Endothelial cell (in vitro differentiated cells): ENCODE measurements at places on chromosomes 4 and X.

DNA sequence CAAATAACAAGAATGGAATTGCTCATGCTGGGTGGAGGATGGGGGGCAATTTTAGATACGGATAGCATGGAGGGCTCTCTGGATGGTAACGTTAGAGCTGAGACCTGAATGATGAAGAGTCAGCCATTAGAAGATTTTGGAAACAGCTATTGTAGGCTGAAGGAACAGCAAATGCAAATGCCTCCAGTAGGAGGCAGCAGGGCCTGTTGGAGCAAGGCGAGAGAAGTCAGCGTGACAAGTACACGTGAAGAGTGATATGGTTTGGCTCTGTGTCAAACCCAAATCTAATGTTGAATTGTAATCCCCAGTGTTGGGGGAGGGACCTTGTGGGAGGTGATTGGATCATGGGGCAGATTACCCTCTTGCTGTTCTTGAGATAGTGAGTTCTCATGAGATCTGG is 59.3 kb upstream of the SOD3 start:
- no peak for DNase-seq

DNA sequence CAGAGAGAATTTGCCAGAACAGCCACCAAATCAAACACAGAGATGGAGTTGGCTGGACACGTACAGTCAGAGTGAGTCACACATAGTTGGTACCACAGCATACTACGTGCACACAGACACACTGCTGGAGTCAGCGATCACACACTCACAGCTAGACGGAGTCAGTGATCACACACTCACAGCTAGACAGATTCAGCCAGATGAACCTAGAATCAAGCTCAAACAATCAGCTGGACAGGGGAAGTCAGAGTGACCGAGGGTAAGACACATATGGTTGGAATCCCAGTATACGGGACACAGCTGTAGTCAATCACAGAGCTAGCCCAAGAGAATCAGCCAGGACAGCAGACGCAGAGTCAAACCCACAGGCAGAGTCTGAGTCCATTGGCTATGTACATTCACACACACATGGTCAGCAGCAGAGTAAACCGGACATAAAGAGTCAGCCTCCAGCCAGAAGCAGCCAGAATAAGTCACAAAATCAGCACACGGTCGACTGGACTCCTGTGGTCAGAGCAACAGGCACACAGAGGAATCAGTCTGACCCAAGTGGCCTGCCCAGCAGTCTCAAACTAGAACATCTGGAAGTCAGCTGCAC is 4.6 kb downstream of the SLC38A5 start:
- no peak for DNase-seq

DNA sequence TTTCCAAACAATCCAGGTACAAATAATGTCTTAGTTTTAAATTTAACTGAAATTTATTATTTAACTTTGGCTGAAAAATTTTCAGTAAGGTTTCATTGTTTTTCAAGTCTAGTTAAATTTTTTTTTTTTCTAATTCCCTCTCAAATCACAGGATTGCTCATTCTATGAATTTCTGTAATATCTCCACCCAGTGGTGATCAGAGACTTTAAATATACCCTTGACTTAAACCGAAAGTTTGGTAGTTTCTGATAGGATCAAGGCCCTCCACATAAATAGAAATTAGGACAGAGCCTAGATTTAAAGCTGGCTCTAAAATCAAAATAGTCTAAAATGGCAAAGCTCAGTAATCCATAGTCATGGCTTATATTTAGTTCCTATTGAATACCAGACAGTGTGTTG is 175.4 kb downstream of the TBCK start:
- no peak for DNase-seq

- DNase-seq: no peak
Measured at GRCh38 chr4:152485726-152486276, 50.1 kb downstream of the FBXW7 start.

DNA sequence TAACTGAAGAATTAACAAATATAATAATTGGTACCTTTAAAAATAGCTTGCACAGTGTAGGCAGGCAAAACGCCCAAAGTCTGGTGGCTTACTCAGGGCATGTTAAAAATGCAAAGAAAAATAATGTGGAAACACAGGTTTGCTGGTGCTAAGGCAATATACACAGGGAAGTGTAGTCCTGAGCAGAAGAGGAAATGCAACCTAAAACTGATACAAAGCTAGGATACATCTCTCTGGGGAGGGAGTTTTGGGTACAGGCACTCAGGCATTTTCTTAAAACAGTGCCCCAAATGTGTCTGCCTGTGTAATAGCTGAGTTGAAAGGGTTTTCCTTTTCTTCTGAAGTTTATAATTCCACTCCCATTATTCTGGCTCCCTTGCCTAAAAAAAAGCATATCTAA is 47.4 kb downstream of the TMPRSS11E start:
- no peak for DNase-seq

DNA sequence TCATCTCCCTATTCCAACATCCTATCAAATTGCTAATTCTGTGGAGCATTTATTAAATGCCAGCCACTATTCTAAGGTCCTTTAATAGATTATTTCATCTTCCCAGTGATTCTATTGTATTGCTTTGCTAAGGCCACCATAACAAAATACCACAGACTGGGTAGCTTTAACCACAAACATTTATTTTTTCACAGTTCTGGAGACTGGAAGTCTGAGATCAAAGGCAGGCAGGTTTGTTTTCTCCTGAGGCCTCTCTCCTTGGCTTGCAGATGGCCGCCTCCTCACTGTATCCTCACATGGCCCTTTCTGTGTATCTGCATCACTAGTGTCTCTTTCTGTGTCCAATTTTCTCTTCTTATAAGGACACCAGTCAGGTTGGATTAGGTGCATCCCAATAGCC is 64.5 kb downstream of the CPE start:
- no peak for DNase-seq

DNA sequence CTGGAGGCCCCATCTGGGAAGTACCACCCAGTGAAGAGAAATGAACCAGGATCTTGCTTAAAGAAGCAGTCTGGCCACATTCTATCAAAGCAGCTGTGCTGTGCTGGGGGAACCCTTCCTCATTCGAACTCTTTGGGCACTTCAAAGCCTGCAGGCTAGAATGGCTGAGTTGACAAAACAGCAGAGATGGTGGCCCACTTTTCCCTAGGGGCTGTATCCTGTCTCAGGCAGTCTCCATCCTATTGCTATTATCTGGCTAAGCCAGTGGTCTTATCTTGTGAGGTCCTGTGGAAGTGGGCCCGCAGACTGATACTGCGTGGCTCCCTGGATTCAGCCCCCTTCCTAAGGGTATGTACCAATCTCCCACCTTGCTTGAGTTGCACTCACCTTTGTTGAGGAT is 114.3 kb downstream of the VSIG4 start:
- no peak for DNase-seq

- no peak for DNase-seq
Measured at GRCh38 chrX:148284056-148284455, 216.4 kb upstream of the AFF2 start.

GRCh38 chr4:3336382-3337356 is 43.8 kb downstream of the RGS12 start:
- no peak for DNase-seq

GRCh38 chr4:32855622-32856021 is 2135.5 kb downstream of the PCDH7 start:
- no peak for DNase-seq

DNA sequence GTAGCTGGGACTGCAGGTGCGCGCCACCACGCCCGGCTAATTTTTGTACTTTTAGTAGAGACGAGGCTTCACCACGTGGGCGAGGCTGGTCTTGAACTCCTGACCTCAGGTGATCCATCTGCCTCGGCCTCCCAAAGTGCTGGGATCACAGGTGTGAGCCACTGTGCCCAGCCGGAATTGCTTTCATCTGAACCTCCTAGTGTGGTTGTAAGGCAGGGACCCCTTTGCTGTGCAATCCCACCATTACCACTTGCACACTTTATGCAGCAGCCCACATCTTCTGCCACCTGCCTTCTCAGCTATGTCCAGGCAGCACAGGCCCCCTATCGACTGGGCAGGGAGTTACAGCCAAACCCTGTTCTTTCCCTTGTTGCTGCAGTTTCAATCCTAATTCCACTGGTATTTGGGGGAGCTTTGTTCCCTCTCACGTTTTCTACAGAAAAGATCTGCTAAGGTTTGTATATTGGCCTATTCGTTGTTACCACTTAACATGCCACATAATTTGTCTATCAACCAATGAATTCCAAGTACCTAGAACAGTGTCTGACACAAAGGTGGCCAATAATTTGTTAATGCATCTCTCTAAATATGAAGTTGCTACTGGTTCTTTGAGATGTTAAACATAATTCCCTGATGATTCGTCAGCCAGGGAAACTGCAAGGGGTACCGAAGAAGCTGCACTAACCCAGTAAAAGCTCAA is 6.5 kb downstream of the RPL39 start:
- DNase-seq: peak; percentile 39

DNA sequence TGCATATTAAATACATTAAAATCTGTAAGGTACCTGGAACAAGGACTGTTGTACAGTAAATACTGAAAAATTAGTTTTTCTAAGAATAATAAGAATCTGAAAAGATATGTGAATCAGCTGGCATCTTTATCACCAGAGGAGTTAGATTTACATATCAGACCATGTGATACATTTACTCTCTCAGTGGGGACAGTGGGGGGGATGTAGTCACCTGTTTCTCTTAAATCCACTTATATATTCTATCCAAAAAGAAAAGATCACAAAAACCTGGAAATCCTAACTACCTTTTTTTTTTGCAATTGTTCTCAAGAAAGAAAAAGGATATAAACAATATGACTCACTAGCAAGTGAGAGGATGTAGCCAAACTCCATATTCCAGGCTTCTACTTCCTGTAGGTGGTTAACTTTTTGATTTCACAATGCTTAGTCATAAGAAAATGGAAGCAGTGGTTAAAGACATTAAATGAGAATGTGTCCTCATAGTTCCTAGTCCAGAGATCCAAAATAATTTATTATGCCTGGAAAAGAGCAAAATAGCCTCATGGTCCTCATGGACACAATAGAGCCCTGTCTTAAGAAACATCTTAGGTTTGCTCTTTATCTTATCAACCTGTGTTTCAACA is 22.5 kb upstream of the MYOZ2 start:
- DNase-seq: no peak

DNA sequence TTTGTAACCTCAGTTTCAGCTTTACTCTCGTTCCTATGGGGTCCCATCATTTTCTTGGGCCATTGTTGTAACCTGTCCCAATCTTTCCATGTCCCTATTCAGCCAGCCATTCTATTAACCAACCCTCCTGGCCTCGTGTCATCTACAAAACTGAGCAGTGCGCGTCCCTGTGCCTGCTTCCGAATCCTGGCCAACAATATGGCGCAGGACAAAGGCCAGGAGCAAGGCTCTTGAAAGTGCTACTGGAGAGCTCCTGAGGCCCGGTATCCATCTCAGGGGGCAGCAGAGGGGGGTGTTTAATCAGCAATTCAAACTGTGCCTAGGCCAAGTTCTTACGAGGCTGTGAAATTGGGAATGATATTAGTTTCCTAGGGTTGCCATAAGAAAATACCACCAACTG is 41.2 kb upstream of the APLN start:
- DNase-seq: no peak

DNA sequence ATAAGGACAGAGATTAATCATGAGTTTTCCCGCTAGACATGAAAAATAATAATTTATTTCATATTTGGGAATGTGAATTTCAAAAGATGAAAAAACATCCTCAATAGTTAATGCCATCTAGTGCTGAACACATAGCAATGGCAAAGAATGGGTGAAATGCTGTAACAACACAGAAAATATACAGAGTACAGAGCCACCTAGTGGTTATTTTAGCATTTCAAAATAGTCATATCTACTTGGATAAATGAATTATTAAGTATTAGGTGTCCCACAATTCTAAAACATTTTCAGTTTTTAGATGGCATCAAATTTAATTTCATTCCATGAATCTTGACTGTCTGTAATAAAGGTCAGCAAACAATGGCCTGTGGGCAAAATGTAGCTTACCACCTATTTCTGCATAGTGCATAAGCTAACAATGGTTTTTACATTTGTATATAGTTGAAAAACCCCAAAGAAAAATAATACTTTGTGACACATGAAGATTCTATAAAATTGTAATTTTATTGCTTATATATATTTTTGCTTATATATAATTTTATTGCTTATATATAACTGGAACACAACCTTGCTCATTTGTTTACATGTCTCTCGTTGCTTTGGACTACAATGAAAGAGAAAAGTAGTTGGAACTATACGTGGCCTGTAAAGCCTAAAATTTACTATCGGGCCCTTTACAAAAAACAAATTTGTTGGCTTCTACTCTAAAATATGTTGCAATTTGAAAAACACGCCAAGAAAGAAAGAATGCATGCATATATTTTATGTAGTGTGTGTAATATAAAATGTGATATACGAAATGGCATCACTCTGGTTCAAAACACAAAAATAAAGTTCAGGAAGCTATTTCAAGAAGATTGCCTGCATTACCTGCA is 99.1 kb upstream of the FAM47C start:
- DNase-seq: no peak

- no peak for DNase-seq
Measured at GRCh38 chrX:107398115-107398514, 51.3 kb upstream of the FRMPD3 start.

DNA sequence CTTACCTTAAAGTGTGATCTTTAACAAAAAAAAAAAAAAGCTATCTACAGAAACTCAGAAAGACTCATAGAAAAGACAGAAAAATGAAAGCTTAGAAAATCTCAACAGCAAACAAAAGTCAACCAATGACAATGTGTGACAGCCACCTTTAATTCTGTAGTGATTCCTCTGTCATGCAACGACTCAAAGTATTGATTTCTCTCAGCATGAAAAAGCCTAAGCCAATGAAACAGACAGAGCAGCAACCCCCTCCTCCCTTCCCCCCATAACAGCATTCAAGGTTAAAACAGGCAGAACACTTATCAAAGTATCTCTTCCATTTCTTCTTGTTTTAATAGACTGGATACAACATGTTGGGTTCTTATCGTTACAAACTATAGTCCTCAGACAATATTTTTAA is 112.5 kb downstream of the MAB21L2 start:
- no peak for DNase-seq

DNA sequence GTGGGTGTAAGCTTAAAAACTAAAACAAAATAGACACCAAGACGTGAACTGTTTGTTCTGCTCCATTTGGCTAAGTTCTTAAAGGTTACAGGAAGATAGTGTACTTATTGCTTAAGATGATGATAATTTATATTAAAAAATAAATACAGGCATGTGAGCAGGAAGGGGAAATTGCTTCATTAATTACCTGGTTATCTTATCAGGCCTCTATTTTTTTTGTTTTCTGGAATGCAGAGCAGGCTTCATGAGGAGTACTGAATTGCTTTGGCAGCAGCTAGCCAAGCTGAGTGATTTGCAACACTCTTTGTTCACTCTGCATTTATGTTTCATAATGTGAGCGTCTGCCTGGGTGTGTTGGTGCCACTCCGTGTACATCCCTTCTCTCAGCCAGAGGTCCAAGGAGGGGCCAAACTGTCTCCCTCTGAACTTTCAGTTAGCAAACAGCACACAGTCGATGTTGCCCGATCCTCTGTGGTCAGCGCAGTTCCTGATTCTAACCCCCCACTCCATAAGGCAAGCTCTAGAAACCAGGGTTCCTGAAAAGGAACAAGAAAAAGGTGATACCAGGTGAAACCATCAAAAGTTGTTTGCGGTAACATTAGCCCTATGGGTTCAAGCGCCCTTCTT is 348.2 kb downstream of the SPRY1 start:
- DNase-seq: no peak
